Tongue (tissue), 3 donors: ENCODE measurements at places on chromosomes 6 and 20. TPM values are rescaled to one million over a fixed set of nuclear protein-coding genes. Genes with fewer than 3 reads are reported as not detected.

DNA sequence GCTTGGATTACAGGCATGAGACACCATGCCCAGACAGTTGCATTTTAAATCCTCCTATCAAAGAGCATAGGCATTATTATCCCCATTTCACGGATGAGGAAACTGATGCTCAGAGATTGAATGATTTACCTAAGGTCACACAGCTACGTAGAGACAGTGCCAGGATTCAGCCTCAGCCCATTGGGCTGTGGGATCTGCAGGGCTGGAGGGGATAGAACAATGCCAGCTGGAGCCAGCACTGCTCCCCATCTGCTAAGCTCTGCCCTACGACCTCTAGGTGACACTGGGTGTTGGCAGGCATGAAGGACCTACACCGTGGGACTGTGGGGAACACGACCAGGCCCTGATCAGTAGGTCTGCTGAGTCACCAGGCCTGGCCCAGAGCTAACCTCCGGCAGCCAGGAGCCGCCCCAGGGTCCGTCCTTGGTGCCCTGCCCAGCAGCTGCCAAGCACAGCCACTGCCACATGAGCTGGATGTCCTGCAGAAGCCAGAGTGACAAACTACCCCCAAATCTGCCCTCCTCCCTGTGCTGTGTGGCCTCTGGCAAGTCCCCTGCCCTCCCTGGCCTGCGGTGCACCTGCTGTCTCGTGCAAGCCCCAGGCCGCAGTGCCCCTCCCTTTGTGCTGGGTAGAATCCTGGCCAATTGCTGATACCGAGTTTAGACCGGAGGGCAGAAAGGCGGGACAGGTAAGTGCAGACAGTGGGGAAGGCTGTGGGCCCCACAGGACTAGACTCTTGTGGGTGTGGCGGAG lies 47.6 kb upstream of the PTGIS start:
- DNase-seq: no peak

DNA sequence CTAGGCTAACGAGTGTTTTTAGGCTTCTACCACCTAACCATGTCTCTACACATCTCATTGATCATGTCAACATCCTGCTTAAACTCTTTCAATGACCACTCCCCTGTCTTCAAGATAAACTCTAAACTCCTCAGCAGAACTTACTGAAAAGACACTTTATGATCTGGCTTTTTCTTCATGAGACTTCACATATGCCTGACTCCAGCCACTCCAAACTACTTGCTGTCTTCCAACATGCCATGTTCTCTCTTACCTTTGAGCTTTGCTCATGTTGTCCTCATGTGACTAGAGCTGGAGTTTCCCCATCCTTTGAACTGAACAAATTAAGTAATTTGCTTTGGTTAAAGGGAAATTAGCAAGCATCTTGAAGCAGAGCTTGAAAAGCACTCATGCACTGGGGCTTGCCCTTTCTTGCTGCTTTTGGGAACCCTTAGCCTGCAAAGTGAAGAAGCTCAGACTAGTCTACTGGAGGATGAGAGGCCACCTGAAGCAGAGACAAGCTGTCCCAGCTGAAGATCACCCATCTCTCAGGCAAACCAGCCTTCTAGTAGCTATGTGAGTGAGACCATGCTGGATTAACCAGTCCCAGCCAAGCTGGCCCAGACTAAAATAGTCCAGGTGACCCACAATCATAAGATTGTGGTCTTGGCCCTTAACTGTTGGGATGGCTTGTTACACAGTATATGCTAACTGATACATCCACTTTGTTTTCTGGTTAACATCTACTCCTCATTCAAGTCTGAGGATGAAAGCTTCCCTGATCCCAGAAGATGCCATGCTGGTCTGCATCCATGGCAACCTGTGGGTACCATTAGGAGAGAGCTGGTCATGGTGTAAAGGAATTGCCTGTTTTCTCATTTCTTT lies 235.8 kb downstream of the GMPR start:
- DNase-seq: no peak

CALHM6 gene
- not detected for total RNA-seq

- DNase-seq: no peak
These were observed 363.5 kb downstream of the SAMD5 start for GRCh38 chr6:147872002-147872401.

DNA sequence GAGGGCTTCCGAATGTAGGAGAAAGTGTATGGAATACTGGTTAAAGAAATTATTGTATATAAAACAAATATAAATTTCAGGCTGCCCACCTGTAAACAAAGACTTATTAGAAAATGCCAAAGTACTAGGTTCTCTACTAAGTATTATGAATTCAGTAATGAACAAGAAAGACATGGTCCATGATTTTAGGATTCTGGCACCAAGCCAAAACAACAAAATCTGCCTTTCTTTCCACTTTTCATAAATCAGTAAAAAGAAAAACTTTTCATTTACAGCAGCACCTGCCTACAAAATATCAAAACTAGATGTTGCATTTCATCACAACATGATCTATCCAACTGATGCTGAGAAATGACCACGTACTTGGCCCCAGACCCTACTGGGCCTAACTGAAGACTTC lies 14.5 kb upstream of the SNRPB start:
- no peak for DNase-seq

ZSCAN12 gene
- 11.8 TPM for total RNA-seq
